ENCODE measurements at places on chromosomes 6 and 20.

GRCh38 chr20:45780159-45780558, 11.5 kb downstream of the WFDC3 start:
- DNase-seq, result no peak

GRCh38 chr20:33859157-33859695, 48.1 kb downstream of the CHMP4B start:
- no peak for DNase-seq

- DNase-seq, result peak; percentile 20
Observed at GRCh38 chr6:84801250-84801649, 36.9 kb upstream of the TBX18 start.

DNA sequence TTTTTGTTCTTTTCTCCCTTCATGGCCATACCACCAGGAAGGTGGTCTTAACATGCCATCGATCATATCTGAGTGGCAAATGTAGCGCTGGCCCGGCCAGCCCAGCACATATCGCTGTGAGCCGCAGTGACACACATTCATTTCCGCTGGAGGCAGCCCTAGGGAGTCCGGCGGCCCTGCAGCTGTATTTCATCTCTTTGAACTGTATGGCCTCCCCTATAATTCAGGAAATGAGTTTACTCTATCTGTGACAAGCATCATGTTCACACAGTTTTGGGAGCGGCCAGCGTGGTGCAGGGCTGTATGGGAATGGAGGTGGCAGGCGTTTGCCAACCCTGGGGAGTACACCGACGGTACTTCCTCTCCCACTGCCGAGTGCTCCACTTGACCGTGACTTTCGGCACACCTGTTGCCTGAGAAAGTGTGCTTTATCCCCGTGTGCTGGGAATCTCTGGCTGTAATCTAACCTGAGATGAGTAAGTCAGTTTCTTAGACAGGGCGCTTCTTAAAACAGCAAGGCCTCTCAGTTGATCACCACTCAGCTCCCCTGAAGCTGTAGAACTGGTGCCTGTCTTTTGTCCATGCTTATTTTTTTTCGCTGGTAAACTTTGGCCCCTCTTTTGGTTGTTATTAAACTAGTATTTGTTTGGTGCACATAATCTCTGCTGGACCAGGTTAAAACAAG, 257.1 kb upstream of the TAB2 start:
- no peak for DNase-seq

GRCh38 chr20:57326667-57327455, 2.7 kb upstream of the SPO11 start:
- peak; percentile 95 for DNase-seq

DNA sequence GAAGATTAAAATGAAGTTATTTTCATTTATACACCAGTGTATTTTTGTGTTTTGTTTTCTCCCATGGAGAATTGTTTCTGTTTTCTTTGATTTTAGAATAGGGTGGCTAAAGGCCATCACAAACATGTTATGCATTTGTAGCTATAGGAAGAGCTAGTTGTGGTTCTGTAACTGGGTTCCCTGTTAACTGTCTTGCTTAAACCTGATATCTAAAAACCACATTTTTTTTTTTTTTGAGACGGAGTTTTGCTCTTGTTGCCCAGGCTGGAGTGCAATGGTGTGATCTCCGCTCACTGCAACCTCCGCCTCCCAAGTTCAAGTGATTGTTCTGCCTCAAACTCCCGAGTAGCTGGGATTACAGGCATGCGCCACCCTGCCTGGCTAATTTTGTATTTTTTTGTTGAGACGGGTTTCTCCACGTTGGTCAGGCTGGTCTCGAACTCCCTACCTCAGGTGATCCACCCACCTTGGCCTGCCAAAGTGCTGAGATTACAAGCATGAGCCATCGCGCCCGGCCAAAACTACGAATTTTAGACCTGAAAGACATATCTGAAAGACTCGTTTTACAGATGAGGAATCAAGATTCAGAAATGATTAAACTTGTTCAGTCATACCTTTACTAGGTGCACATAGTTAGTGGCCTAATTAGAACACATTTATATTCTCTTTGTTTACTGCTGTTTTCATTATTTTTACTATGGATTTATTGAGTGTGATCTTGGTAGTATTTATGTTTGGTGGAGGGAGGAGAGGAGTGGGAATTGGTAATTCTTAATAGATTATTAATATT, 18.0 kb downstream of the SCAF8 start:
- no peak for DNase-seq
